MV-4-11 (cell line): ENCODE measurements at places on chromosomes 3 and 15.

GRCh38 chr3:113534365-113534764 is 2.0 kb downstream of the SIDT1 start:
- no peak for DNase-seq

DNA sequence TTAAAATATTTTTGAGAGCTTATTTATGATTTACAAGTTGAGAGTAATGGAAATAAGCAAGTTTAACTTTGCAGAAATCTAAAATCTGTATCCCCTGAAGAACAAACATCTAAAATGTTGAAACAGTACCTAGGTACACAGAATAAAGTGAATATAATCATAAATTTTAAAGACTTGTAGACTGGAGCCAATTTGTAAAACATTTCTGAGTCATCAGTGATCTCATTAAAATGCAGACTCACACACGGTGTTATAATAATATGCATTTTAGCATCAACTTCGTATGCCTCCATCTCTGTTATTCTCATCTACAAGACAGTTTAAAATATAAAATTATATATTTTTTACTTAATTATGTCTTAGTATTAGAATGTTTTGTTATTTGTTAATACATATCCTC is 399.5 kb upstream of the GOLIM4 start:
- no peak for DNase-seq

GRCh38 chr3:85068911-85069310 is 110.1 kb downstream of the CADM2 start:
- DNase-seq = no peak

GRCh38 chr3:196140224-196140623 is 58.3 kb upstream of the TFRC start:
- DNase-seq = no peak

DNA sequence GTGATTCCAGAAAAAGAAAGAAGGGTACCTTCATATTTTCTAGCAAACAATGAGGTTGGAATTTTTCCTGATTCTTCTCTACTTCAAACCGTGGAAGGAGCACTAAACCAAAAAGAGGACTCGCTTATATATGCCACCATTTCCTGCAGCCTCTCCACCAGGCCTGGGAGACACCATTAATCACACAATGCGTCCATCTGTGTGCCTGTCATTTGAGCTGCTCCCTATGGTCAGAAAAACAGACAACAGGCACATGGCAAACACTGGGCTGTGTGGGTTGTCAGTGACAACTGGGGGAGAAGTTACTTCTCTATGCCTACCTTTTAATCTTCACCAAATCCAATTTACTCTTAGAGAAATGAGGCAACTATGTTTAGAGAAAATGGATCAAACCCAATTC is 71.9 kb downstream of the NR2F2 start:
- DNase-seq = no peak

- peak; percentile 30 for DNase-seq
These were observed 243.1 kb downstream of the MECOM start for GRCh38 chr3:169420429-169420828.

GRCh38 chr3:24258260-24258659 is 236.4 kb downstream of the THRB start:
- no peak for DNase-seq

DNA sequence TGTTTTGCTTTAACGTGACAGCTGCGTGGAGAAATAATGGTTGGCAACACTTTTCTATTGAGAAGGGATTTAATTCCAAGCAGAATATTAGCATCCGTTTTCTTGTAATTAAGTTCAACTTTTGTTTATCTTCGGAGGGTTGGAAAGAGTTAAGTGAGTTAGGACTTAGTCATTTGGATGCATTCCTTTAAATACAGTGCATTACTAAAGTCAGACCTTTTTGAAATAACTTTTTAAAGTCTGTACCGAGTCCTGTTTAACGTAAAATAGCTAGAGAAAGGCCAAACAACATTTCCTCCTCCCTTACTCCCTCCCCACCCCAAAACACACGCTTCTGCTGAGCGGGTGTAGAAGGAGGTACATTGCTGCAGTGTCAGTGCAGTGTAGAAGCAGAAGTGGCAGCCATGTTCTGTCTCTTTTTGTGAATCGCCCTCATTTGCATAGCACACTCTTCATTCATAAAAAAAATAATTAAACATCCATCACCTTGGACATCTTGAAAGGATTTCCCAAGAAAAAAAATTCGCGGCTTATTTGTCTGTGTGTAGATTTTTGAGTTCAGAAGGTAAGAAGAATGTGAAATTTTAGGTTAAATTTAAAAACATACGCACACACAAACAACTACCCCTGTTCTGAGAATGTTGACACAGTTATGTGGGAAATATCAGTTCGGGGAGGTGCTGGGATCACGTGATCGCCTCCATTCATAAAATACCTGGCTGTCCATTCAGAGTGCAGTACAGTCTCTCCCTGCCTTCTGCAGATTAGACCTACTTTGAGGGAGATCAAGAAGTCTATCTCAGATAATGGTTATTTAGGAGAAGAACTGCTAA is 1.6 kb downstream of the SPRED1 start:
- no peak for DNase-seq

GRCh38 chr3:37453393-37454389 is 279.3 kb upstream of the LRRFIP2 start:
- DNase-seq = no peak

GRCh38 chr3:62323241-62323640 is 50.1 kb downstream of the FEZF2 start:
- DNase-seq = no peak

- DNase-seq = no peak
These were observed 705.2 kb downstream of the NAALADL2 start for GRCh38 chr3:175564363-175564762.

GRCh38 chr3:66720508-66720907 is 219.7 kb upstream of the LRIG1 start:
- no peak for DNase-seq

- DNase-seq = no peak
These were observed 9.4 kb downstream of the CLDN11 start for GRCh38 chr3:170428095-170428494.

- DNase-seq = no peak
These were observed 138.9 kb upstream of the UBE2E1 start for GRCh38 chr3:23666818-23667217.

GRCh38 chr15:41777421-41777973 is 3.2 kb downstream of the MAPKBP1 start:
- DNase-seq = no peak

DNA sequence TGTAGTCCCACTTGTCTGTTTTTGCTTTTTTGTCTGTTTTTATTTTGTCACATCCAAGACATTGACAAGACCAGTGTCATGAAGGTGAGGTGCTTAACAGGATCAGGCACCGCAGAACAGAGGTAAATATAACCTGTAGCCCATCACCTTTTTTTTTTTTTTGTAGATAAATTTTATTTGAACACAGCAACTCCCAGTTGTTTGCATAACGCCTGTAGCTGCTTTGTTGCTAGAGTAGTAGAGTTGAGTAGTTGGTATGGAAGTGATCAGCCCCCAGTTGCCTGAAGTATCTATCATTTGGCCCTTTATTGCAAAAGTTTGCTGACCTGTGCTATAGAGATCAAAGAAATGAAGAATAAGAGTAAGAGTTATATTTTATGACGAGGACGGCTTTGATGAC is 135.0 kb downstream of the TCF12 start:
- no peak for DNase-seq

- peak; percentile 38 for DNase-seq
These were observed 564 bp upstream of the PIGZ start for GRCh38 chr3:196969134-196969659.

- DNase-seq = no peak
These were observed 31.6 kb downstream of the NKIRAS1 start for GRCh38 chr3:23885210-23885609.

GRCh38 chr3:9206287-9206686 is 43.2 kb downstream of the SRGAP3 start:
- DNase-seq = no peak

DNA sequence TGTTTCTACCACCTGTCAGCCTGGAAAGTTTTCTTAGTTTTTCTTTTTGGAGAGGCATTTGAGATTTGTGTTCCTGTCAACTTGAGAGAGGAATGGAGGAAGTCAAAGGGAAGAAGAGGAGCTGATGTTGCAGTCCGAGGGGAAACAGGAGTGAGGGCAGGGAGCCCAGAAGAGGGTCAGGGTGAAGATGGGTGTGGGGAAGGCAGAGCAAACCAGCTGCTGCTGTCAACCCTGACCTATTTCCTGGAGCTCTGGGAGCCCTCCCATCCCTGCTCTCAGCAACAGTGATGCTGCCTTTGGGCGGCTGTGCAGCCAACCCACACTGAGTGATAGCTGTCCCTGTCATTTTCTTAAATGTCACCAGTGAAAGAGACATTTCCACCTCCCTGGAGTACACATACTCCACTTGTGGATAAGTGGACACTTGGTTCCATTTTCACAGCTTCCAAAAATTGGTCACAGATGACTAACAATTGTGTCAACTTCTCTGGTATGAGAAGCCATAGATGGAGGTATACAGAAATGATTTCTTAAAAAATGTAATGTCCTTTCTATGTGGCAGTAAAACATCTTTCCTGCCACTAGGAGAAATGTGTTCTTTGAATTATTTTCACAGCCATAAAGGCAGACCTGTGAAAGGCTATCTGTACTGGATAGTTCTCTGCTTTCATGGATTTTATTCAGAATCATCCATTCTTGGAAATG is 556.3 kb upstream of the TBL1XR1 start:
- no peak for DNase-seq

DNA sequence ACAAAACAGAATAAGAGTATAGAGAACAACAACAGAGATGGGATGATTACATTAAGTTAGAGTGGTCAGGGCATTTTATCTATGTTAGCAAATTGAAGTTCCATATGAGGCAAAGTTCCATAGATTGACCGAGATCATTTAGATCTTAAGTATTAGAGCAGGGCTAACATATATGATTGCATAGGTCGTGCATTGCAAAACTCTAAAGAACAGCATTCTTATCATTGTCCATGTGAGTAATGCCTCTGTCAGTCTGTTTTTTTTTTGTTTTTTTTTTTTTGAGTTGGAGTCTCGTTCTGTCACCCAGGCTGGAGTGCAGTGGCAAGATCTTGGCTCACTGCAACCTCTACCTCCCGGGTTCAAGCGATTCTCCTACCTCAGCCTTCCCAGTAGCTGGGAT is 341.7 kb upstream of the KCNH8 start:
- no peak for DNase-seq

GRCh38 chr15:43518197-43518761 is 871 bp downstream of the MAP1A start:
- no peak for DNase-seq

DNA sequence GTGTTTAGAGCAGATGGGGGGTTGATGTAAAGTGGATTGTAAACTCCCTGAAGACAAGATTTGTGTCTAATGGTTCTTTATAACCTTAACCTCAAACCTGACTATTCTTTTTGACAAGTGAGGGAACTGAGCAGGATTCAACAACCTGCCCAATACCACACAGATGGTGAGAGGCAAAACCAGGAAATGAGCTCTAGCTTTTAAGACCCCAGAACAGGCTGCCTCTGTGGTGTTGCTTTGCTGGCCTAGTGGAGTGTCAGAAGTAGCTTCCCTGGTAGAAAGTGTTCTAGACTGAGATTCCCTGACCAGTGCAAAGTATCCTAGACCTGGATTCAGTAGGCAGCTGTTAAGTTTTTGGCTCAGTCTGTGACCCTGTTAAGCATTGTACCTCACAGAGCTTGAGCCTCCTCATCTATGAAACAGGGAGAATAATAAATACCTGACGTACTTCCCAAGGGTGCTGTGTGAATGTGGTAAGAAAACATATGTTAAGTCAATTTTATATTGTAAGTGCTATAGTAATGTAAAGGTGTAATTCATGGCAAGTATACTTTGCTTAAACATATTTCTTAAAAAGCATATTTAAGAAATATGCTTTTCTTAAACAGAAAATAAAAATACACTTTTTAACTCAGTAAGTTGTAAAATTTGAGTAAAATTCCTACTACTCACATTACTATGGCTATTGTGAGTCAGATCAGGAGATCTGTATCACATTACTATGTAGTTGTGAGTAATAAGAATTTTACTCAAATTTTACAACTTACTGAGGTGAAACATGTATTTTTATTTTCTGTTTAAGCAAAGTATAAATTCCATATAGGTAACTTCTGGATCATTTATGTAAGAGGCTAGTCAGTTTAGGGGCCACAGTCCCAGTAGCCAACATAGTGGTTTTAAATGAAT is 8.8 kb downstream of the GPR87 start:
- DNase-seq = no peak

DNA sequence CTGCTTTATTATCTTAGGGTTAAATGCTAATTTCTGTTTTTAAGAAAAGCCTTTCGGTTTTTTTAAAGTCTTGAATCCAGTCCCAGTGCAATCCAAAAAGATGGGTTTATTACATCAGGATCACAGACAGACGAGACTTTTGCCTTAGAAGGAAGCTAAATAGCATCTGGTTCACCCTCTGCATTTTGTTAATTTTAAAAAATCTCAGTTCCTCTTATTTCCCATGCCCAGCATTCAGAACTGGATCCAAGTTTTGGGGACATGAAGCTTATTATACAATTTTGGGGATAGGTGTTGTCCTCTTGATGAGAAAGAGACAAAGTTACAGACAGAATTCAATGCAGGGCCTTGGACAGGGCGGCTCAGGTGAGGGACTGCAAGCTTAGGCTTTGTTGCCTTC is 181.5 kb upstream of the LYSMD4 start:
- DNase-seq = no peak

DNA sequence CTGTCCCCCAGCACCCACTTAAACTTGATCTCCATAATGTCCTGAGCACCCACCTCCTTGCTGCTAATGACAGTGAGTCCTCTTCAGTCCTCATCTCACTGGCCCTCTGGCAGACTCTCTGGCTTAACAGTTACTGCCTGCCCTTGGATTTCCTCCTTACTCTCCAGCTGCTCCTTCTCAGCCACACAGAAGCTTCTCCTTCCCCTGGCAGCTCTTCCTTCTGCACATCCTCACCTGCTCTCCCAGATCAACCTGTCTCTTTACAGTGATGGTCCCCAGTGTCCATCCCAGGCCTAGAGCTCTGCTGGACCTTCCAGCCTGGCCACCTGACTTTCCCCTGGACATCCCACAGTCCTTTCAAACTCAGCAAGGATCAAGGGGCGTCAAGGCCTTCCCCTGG is 47.4 kb upstream of the SMAD3 start:
- no peak for DNase-seq

DNA sequence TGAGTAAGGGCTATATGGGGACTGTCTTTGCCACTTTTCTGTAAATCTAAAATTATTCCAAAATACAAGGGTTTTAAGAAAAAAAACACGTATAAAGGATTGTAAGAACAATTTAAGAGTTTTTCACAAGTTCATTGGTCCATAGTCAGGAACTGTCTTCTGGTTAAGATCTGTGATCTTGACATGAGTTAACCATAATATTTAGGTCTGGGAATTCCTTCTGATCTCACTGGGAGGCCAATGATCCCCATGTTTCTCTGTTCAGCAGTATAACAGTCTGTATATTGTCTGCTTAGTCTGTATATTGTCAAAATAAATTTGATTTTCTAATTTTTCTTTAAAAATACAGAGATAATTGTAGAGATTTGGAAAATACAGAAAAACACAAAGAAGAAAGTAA is 848 bp upstream of the RHCG start:
- DNase-seq = no peak

GRCh38 chr3:170423001-170423615 is 4.4 kb downstream of the CLDN11 start:
- DNase-seq = no peak

GRCh38 chr3:149816986-149817385 is 4.0 kb downstream of the RNF13 start:
- peak; percentile 91 for DNase-seq

GRCh38 chr3:118543832-118544231 is 490.8 kb downstream of the IGSF11 start:
- DNase-seq = no peak

- DNase-seq = no peak
These were observed 29.9 kb upstream of the ZKSCAN7 start for GRCh38 chr3:44525060-44525459.

- DNase-seq = no peak
These were observed 41.4 kb upstream of the FLNB start for GRCh38 chr3:57966829-57967228.
